ENCODE measurements at places on chromosomes 6 and 20. TPM values are rescaled to one million over a fixed set of nuclear protein-coding genes. Genes with fewer than 3 reads are reported as not detected.
A peak's percentile ranks its signal among the peaks of the same experiment; 100 is the strongest.

GRCh38 chr20:15039088-15039752 is 701.8 kb upstream of the FLRT3 start:
- H3K4me3 ChIP-seq: no peak overlapping the region
- no peaks in the 10 kb centered on the region for H3K4me1 ChIP-seq
- no peak for DNase-seq
- no peak overlapping the region for H3K27ac ChIP-seq

DNA sequence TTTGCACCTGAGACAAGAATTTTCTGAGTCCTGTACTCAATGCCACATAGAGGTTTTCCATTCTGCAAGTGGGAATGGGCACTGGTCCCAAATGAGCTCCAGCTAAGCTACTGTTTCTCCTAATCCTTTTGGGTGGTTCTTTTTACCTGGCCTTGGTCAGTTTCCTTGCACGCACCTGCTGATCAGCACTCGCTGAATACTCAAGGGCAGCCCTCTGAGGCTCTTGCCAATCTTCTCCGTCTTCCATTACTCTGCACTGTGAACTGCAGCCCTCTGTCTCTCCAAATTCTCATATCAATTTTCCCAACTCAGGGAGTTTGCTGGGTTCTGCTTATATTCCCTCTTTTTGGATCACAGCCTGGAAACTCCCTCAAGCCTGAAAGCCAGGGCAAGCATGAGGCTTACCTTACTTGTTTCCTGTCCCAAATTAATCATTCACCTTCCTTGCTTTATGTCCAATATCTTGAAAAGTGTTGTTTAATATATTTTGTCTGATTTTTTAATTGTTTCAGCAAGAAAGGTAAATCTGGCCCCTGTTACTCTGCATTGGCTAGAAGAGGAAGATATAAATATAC is 138.0 kb upstream of the TBX18 start:
- H3K36me3 ChIP-seq: no peaks in the 10 kb centered on the region
- H3K27me3 ChIP-seq: no peaks in the 10 kb centered on the region
- DNase-seq: no peak
- no peaks in the 10 kb centered on the region for H3K4me1 ChIP-seq
- H3K4me3 ChIP-seq: no peak overlapping the region
- no peak overlapping the region for H3K27ac ChIP-seq

GRCh38 chr6:129136751-129137150 is 253.8 kb downstream of the LAMA2 start:
- no peaks in the 10 kb centered on the region for H3K36me3 ChIP-seq
- H3K27ac ChIP-seq: no peak overlapping the region
- H3K4me1 ChIP-seq: peaks cover 4% of the 10 kb centered on the region
- H3K4me3 ChIP-seq: no peak overlapping the region

GRCh38 chr6:33934731-33935270 is 131.0 kb upstream of the MLN start:
- no peaks in the 10 kb centered on the region for H3K27me3 ChIP-seq
- H3K4me3 ChIP-seq: no peak overlapping the region
- DNase-seq: no peak
- no peaks in the 10 kb centered on the region for H3K36me3 ChIP-seq

GRCh38 chr20:51554538-51555165 is 12.1 kb upstream of the NFATC2 start:
- no peak for DNase-seq
- no peak overlapping the region for H3K27ac ChIP-seq
- H3K36me3 ChIP-seq: no peaks in the 10 kb centered on the region
- no peaks in the 10 kb centered on the region for H3K4me1 ChIP-seq
- H3K27me3 ChIP-seq: peaks cover 13% of the 10 kb centered on the region

DNA sequence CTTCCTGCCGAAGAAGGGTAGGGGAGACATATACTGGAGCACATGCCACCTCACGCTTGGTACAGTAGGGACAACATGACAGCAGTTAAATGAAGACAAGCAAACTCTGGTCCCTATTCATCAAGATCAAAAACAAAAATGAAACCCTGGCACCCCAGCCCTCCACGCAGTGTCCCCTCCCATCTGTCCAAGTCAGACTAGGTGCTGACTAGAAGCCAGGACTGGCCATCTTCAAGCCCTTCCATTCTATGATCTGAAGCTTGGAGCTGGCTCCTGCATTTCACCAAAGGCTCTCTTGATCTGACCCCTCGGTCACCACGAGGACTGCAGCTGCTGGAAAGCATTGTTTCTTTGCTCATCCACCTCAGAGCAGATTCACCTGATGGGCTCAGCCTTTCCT is 158.9 kb upstream of the GGTLC1 start:
- H3K36me3 ChIP-seq: no peaks in the 10 kb centered on the region
- no peak for DNase-seq
- H3K4me3 ChIP-seq: no peak overlapping the region
- no peak overlapping the region for H3K27ac ChIP-seq

DNA sequence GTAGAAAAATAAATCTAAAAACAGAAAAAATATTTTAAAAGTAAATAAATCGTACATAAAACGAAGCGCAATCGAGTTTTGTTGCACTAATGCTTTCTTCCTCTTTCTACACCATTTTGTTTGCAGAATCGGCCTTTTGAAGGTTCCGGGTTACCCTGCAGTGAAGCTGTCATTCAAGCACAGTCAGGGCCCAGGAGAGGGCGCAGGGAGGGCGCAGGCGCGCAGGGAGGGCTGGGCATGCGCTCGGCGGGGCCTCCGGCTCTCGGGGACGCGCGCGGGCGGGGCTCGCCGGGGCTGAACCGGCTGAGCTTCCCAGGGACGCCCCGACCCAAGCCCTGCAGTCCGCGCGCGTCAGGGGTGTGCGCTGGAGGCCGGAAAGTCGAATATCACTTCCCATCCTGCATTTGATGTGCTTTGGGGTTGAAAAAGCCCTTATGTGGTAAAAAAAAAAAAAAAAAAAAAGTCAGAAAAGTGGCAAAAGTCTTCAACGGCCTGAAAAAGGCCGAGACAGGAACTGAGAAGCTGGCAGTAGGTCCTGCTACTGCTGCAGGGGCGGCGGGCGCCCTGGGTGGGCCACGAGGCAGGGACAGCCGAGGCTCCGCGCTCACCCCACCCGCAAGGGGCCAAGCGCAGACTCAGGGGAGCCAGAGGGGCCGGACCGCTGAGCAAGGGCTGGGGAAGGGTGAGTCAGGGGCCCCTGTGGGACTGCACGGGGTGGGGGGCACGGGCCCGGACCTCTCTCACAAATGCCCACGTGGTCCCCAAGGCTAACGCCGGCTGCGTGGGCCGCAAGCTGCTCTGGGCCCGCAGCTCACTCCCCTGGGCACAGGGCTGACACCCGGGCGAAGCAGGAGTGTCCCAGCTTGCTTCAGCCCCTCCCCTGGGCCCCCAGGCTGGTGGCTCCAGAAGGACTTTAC is 40.5 kb downstream of the THBS2 start:
- peaks cover 31% of the 10 kb centered on the region for H3K4me1 ChIP-seq
- no peaks in the 10 kb centered on the region for H3K27me3 ChIP-seq
- peak overlapping the region; percentile 95 for H3K27ac ChIP-seq
- H3K36me3 ChIP-seq: no peaks in the 10 kb centered on the region
- peak; percentile 92 for DNase-seq

DNA sequence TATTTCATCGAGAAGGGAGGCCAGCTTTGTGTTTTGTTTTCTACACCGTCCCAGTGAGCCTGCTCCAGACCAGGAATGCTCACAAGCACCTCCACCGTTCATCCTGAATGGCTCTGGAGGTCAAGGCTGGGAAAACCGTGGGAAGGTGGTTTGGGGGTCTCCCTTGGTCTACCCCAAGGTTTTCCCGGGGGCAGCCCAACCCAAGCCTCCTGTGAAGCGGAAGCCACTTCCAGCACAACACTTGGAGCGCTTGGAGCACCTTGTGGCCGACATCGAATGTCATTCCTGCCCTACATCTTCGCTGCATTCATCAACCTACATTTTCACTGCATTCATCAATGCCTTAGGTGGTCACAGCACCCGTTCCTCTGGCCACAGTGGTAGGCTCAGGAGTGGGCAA is 255.6 kb upstream of the PMEPA1 start:
- H3K27ac ChIP-seq: no peak overlapping the region
- no peaks in the 10 kb centered on the region for H3K27me3 ChIP-seq
- no peak for DNase-seq
- H3K36me3 ChIP-seq: no peaks in the 10 kb centered on the region
- H3K4me3 ChIP-seq: no peak overlapping the region

DNA sequence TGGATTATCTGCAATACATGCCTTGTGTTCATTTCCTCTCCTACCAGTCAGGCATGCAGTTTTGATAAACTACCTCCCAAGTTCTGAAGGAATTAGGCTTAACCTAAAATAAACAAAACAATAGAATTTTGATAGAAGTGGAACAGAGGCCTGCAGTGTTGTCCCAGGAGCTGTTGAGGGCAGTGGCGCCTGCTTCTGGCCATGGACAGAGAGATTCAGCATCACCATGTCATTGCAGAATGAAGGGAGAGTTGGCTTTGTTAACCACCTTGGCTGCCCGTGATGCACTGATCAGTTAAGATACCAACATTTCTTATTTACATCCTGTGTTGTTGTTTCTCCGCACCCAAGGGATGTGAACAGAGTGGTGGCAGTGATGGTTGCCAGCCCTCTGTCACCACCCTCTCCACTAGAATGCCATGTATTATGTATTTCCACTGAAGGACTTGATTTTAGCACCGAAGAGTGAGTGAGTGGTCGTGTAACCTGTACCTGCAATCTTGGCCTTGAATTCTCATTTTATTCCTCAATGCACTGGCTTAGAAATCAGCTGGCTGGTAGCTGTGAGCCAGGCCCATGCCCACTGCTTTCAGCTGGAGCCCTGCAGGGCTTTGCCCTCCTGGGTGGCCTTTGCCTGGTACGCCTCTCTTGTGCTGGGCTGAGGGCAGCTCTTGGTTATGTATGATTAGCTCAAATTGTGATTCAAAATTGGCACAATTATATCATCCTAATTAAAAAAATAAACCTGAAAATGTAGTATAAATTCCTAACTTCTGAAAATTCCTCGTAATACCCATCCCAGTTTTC is 56.5 kb downstream of the SHLD1 start:
- DNase-seq: no peak
- H3K4me3 ChIP-seq: no peak overlapping the region
- no peaks in the 10 kb centered on the region for H3K27me3 ChIP-seq
- no peak overlapping the region for H3K27ac ChIP-seq
- H3K36me3 ChIP-seq: no peaks in the 10 kb centered on the region

GRCh38 chr6:65110031-65110430 is 597.0 kb downstream of the EYS start:
- no peaks in the 10 kb centered on the region for H3K36me3 ChIP-seq
- no peaks in the 10 kb centered on the region for H3K4me1 ChIP-seq
- no peak overlapping the region for H3K4me3 ChIP-seq
- no peak for DNase-seq

GRCh38 chr6:87697581-87698546 is 4.2 kb downstream of the AKIRIN2 start:
- H3K27ac ChIP-seq: peak overlapping the region; percentile 45
- H3K27me3 ChIP-seq: no peaks in the 10 kb centered on the region
- peaks cover 66% of the 10 kb centered on the region for H3K4me1 ChIP-seq

The GPX6 gene
- total RNA-seq: not detected

The TMC2 gene
- 0.42 TPM for total RNA-seq

The PROKR2 gene
- total RNA-seq: not detected

The TTI1 gene
- total RNA-seq: 15.0 TPM

The MROH8 gene
- 1.3 TPM for total RNA-seq

The GPR6 gene
- not detected for total RNA-seq
